ENCODE measurements at places on chromosomes 7 and 10. TPM values are rescaled to one million over a fixed set of nuclear protein-coding genes. Genes with fewer than 3 reads are reported as not detected.

- no peak for DNase-seq
These were observed 25.8 kb upstream of the ZRANB1 start for GRCh38 chr10:124916098-124916584.

The FAM25A gene
- polyA plus RNA-seq, result not detected

DNA sequence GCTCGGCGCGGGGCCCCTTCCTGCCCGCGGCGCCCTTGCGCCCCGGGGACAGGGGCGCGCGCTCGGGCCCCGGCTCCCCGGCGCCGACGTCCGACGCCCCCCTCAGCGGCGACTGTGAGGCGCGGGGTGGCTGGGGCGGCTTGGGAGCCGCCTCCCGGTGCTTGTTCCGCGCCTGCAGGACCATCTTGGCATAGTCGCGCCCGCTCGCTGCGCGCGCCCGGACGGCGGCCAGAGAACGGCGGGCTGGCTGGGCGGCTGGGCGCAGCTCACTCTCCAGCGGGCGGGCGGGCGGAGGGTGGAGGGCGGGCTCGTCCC, at the start of gene DPY19L1:
Gene DPY19L1, minus strand, starts transcription at position 275 of the 315 bp plus-strand sequence. Its CDS starts 91 bp downstream, at position 184.
- no peak for DNase-seq

The DYNC1I1 gene
- polyA plus RNA-seq, result 0.44 TPM

DNA sequence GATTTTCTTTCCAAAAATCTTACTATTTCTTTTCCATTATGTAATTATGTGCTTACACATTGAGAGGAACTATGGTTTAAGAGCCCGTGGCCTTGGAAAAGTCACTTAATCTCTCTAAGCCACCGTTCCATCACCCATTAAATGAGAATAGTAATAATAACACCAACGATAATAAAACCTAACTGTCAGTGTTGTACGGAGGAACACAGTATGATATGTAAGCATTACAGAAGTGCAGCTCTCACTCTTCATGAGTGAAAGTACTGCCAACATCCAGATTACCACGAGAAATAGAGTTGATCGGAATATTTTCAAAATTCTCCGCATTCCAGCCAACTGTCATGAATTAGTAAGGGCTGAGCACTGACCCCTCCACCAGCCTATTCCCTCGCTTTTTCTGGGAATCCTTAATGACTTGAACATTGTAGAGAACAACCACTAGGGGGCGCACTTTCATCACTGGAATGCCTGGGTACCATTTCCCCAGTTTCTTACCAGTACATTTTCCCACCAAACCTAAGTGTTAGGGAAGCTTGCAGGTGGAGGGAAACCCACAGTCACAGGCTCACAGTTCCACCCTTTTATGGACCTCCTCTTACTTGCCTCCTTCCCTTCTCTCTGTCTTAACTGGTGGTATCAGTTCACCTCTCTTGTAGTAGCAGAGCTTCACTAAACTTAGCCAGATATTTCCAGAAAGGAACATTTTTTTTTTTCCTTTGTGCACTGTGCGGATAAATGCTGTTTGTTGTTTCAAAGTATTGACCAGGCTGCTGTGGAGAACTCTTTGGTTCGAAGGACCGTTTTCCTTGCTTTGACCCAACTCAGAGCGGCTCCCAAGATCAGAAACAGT, 27.8 kb downstream of the NKX2-3 start:
- peak; percentile 51 for DNase-seq

- DNase-seq, result peak; percentile 0
These were observed 4.6 kb downstream of the KCNIP2 start for GRCh38 chr10:101839002-101839401.

DNA sequence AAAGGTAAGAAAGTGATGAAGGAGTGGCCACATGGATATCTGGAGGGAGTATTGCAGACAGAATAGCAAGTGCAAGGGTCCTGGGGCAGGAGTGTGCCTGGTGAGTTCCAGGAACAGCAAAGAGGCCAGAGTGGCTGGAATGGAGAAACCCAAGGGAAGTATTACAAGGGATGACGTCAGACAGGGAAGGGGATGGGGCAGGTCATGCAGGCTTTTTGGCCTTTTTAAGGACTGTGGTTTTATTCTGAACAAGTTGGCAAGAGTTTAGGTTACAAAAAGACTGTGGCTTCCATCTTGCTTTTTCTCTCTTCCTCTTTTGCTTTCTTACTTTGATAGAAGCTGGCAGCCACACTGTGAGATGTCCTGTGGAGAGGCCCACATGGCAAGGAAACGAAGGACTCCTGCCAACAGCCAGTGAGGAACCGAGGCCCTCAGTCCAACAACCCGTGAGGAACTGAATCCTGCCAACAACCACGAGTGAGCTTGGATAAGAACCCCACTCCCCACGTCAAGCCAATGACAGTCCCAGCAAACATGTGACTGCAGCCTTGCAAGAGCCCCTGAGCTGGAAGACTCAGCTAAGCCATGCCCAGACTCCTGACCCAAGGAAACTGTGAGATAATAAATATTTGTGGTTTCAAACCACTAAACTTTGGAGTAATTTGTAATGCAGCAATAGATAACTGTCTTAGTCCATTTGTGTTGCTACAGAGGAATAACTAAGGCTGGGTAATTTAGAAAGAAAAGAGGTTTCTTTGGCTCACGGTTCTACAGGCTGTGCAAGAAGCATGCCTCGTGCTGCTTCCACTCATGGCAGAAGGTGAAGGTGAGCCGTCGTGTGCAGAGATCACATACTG, 19.8 kb upstream of the KDM7A start:
- no peak for DNase-seq

DNA sequence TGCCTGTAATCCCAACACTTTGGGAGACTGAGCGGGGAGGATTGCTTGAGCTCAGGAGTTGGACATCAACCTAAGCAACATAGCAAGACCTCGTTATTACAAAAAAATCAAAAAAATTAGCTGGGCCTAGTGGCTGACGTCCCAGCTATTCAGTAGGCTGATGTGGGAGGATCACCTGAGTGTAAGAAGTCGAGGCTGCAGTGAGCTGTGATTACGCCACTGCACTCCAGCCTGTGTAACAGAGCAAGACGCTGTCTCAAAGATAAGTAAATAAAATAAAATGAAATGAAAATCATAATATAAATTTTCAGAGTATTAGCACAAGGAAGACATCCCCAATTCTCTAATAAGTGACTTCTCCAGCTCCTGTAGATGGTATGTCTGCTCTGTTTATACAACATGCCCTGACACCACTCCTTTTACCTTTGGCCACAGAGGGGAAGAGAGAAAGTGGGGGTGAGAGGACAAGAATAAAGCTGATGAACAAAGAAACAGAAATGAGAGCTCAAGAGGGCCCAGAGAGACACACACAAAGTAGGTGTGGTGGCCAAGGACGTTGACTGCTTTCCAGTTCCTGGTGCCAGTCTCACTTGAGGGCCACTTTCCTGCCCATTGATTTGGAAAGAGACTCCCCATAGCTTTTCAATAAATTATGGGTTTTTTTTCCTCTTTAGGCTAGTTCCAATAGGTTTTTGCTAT, 62.9 kb downstream of the PTTG1IP2 start:
- no peak for DNase-seq

The SPDYE1 gene
- polyA plus RNA-seq, result not detected

The PPP1R9A gene
- not detected for polyA plus RNA-seq

DNA sequence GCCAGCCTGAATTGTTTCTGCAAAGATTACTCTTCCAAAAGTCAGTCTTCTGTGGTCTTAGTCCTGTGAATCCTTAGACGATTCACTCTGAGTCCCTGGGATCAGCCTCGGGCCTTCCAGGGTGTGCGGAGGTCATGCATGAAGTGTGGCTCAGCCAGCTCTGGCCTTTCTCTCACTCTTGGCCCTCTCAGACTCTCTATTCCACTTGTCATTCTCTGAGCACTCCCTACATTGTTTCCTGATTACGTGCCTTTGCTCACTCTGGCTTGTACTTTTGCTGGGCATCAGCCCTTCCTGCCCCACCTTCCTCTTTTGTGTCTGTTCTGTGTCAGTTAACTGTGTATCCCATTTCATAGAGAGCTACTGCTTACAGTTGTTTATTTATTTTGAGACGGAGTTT, 36.0 kb downstream of the CCNY start:
- no peak for DNase-seq

GRCh38 chr10:95896071-95896850, 11.5 kb upstream of the CC2D2B start:
- DNase-seq, result no peak

DNA sequence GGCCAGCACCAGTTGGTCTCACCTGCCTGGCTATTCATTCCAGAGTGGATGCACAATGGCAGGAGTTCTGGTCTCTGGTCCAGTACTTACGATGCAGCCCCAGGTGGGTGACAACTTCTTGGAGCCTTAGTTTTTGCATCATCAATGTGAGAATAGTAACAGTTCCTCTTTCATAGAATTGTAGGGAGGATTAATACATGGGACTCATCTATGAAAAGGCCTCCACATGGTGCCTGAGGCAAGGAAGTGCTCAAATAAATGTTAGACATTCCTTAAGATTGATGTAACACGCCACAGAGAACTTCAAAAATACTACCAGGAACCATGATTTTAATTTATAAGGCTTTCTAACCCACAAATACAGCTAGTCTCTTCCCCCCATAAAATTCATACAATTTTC, 120.1 kb upstream of the CHST15 start:
- no peak for DNase-seq

DNA sequence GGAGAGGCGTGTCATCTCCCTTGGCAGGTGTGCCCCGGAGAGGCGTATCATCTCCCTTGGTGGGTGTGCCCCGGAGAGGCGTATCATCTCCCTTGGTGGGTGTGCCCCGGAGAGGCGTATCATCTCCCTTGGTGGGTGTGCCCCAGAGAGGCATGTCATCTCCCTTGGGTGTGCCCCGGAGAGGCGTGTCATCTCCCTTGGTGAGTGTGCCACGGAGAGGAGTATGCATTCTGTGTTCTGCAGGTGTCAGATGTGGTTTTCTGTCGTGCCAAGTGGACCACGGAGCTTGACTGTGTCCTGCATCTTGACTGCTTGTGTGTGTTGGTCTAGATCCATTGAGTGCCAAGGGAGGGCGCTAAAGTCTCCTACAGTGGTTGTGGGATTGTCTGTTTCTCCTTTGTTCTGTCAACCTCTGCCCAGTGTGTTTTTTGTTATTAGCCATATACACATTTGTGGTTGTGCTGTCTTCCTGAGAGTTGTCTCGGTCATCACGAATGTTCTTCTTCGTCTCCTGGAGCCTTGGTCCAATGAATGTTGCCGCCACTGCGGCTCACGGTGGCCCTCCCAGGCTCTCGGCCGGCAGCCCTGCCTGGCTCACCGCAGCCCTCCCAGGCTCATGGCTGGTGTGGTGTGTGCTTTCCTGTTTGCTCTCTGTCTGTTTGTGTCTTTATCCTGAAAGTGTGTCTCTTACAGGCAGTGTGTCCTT, 96.8 kb downstream of the INPP5A start:
- DNase-seq, result no peak

- DNase-seq, result no peak
These were observed 142.1 kb downstream of the ADARB2 start for GRCh38 chr10:1595242-1595600.

The PPP2R2D gene
- polyA plus RNA-seq, result 35.1 TPM
